Thymus (tissue), 14 donors: ENCODE measurements at places on chromosomes 4 and X. TPM values are rescaled to one million over a fixed set of nuclear protein-coding genes. Genes with fewer than 3 reads are reported as not detected.

DNA sequence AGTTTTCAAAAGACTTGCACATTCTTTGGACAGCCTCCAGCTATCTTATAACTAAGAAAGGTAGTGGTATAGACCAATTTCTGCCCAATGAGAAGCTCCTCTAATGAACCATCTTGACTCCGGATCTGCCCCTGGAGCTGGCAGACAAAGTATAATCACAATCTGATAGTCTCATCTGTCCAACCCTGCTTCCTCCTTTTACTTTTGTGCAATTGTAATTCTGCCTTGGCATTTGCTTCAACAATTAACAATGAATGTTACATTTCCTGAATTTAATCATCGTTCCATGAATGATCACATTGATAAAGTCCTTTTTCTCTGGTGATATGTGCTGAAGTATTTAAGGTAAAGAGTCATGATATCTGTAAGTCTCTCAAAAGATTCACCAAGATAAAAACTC is 27.8 kb downstream of the FRYL start:
- no peak for DNase-seq

DNA sequence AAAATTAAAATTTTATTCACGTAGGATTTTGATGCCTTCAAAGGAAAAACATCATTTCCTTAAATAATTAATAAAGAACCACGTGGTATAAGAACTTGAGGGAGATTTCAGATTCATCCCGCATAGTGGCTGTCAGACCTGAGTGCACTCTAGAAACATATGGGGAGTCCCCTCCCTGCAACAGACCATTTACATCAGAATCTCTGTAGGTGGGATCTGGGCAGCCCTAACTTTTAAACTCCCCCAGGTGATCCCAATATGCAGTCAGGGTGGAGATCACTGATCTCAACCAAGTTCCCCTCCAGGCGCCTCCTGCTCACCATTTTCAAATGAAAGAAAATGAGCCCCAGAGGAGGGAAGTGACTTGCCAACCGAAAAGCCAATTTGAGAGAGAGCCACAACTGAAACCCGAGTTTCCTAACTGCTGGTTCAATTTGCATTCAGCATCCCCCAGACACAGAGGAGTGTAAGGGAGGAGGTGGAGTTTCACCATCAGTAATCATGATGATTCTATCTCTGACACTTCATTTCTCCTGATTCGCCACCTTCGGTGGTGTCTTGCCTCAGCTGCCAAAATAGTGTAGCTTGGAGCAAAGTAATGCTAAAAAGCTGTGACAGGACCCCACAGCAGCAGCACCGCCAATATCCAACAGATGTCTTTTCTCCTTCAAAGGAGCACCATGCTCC is 11.4 kb downstream of the RNF150 start:
- no peak for DNase-seq

DNA sequence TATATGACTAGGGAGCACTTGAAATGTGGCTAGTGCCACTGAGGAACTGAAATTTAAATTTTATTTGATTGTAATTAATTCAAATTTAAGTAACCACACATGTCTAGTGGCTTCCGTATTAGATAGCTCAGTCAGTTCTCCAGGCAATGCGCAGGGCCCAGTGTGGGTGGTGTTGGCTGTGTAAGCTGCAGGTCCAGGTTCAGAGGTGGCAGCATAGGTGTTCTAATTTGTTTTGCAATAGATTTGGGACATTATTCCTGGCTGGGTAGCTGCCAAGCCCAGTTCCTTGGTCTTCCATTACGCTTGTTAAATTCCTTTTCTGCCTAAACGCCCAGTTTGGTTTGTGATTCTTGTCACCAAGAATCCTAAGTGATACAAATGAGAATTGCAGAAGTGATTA is 79.5 kb downstream of the FAM184B start:
- no peak for DNase-seq

GRCh38 chrX:153477901-153478300 is 7.5 kb upstream of the HAUS7 start:
- DNase-seq: no peak

DNA sequence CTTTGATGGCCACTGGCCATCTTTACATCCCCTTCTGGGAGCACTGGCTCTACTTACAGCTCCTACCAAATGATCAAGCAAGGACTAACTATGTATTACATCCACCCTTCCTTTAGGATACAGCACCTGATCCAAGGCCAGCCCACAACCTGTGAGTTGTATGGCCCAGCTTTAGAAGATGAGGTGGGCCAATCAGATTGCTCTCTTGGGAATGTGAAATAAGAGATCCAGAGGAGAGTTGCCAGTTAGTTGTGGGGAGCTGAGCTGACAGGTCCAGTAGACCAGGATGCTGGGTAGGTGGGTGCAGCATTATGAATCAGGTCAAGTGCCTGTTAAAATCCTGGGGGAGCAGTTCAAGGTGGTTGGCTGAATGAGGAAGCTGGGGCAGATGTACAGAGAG is 111.5 kb downstream of the GNL3L start:
- no peak for DNase-seq

GRCh38 chr4:111562826-111563225 is 582.4 kb upstream of the FAM241A start:
- no peak for DNase-seq

GRCh38 chr4:100118181-100118580 is 72.1 kb downstream of the DDIT4L start:
- DNase-seq: no peak

DNA sequence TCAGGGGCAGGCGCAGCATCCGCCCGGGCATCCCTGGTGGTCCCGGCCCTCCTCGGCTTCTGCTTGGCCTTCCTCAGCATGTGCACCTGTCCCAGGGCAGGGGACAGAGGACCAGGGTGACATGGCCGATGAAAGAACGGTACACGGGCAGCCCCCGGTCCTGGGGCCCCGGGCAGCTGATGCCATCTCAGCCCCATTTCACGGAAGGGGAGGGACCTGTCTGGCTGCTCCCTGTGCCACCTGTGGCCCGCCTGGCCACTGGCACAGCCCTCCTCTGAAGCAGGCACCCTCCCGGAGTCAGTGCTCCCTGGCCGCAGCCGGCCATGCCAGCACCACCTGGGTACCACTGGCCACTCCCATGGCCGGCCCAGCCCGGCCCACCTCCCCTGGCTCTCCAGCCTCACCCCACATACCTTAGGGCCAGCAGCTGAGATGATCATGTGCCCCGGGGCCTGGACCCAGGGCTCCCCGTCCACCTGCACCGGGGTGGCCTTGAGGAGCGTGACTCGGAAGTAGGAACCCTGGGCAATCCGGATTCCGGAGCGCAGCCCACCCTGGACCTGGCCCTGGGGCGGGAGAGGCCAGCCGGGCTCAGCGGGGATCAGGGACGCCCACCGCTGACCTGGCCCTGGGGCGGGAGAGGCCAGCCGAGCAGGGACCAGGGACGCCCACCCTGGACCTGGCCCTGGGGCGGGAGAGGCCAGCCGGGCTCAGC is 12.6 kb downstream of the DGKQ start:
- no peak for DNase-seq

DNA sequence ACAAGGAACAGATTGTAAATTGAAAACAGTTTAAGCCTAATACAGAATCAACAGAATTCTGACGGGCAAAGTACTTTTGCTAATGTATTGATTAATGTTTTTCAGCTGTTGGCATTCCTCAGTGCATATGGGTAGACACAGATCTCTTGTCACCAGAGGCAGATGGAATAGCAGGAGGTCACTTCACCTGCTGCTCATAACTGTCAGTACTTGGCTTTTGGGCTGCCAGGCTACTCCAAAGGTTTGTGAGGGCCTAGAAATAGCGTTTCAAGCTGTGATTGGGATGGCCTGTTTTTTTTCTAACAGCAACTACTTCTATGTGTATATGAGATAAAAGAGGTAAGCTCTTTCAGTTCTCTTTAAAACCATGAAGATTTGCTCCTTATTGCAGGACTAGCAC is 307.5 kb upstream of the ANXA10 start:
- no peak for DNase-seq

- no peak for DNase-seq
Observed at GRCh38 chrX:17065100-17065499, 118.6 kb downstream of the REPS2 start.

STBD1 gene
- 0.33 TPM for total RNA-seq
